Right ventricle myocardium superior (tissue), 1 donor: ENCODE measurements at places on chromosomes 5 and 9. TPM values are rescaled to one million over a fixed set of nuclear protein-coding genes. Genes with fewer than 3 reads are reported as not detected.

- DNase-seq: no peak
Observed at GRCh38 chr9:36566813-36567221, 5.9 kb upstream of the MELK start.

DNA sequence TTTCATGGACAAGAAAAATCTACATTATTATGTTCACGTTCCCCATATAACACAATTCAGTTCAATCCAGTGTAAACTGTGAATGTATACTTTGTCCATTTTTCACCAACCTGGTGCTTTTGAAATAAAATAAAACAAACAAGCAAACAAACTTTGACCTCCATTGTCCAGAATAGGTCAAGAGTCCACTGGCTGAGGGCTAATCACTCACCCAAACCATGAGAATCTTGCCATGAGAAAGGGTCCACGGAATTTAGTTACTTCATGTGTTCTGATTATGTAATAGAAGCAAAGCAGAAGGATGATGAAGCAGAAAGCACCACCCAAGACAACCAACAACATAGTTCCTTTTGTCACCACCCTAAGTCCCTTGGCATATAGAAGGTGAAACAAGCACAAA is 28.7 kb downstream of the DIAPH1 start:
- no peak for DNase-seq

DNA sequence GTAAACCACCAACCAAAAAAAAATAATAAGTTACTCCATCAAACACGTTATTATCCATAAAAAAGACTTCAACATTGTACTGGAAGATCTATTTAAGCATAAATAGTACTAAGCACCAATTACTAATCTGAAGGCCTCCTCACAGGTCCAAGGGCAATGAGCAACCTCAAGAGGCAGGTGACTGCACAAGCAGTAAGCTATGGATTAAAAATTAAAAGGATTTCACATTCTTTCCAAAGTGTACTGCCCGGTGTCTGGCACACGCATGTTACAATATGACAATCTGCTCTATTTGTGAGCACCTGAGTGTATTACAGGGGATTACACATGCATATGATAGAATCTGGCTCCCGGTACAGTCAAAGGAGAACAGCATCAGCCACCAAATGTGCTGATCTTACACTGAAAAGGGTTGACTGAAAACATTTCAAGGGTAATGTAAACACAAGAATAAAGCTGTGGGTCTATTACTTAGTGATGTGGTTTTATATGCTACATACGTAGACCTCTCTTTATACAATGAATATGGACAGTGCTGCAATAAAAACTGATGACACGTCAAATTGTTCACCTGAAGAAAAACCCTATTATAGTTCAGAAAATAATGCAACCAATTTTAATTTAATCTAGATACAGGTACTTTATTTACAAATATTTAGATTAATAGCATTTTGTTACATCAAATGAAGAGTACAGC is 22.8 kb downstream of the RAB14 start:
- DNase-seq: no peak

DNA sequence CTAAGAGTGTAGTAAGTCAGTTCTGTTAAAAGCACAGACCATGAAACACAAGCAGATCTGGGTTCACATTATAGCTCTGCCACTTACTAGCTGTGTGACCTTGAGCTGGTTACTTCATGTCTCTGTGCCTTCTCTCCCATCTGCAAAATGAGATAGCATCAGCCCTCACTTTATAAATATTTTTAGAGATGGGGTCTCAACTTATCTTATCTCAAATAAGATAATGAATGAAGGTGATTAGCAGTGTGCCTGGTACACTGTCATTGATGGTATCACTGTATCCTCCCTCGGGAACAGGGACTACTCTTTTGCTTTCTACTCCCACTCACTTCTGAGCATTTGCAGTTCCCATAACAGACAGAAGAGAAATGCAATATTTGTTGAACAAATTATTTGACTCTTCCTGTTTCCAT is 52.4 kb downstream of the GALNT10 start:
- DNase-seq: no peak

Gene PCDHGB6
- 6.2 TPM for total RNA-seq

DNA sequence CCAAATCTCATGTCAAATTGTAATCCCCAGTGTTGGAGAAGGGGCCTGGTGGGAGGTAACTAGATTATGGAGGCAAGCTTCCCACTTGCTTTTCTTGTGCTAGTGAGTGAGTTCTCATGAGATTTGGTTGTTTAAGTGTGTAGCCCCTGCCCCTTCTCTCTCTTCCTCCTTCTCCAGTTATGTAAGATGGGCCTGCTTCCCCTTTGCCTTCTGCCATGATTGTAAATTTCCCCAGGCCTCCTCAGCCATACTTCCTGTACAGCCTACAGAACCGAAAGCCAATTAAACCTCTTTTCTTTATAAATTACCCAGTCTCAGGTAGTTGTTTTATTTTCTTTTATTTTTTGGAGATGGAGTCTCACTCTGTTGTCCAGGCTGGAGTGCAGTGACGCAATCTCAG is 18.2 kb upstream of the TXNDC8 start:
- no peak for DNase-seq

GRCh38 chr5:62653001-62653863 is 74.6 kb downstream of the LRRC70 start:
- no peak for DNase-seq

Gene DEPDC1B
- total RNA-seq: 0.27 TPM

Gene INIP
- 14.3 TPM for total RNA-seq

DNA sequence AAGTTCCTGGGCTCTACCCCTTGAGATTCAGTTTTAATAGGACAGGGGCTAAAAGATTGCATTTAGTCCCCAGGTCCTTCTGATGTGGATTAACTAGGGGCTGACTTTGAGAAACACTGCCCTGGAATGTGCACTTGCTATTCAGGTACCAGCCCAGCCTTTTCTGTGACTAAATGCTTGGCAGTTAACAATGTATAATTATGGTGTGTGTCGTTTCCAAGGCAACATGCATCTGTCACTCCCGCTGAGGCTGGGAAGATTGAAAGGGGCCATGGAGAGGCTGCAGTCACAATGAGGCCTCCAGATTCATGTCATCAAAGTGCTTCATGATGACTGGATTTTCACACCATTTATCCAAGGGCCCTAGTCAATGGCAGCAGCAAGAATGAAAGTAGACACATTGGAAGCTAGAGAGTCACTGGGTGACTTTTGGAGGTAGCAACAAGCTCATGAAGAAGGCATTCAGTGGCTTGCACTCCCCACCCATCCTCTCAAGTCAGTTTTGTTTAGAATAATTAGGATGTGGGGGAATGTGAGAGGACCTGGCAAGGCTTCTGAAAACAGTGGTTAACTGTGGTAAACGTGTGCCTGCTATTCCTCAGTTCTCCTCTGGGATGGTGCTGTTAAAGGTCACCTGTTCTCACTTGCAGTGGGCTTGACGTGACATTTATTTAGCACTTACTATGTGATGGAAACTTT is 28.3 kb downstream of the RAI14 start:
- DNase-seq: no peak

Gene ZNF354C
- total RNA-seq: 4.7 TPM

DNA sequence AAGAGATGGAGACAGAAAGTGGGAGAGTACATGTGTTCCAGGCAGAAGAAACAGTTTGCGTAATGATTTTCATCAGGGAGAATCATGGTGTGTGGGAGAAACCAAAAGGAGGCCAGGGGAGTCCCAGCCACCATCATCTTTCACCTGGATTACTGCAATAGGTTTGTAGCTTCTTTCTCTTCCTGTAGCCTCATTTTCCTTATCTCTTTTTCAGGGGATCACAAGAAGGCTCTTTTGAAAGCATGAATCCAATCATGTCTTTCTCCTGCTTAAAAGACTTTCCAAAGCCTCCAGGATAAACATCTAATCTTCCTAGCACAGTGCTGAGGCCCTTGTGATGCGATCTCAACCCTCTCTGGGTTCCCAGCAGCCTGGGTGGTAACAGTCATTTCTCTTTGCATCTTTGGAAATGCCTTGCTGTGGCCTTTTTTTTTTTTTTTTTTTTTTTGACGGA is 10.3 kb upstream of the GPBP1 start:
- no peak for DNase-seq

GRCh38 chr5:67493676-67494075 is 297.1 kb upstream of the CD180 start:
- DNase-seq: peak; percentile 48

- no peak for DNase-seq
Observed at GRCh38 chr5:126794157-126794828, 17.4 kb downstream of the LMNB1 start.

GRCh38 chr5:122252319-122252718 is 59.7 kb upstream of the SNCAIP start:
- DNase-seq: no peak

Gene GCNT4
- 0.30 TPM for total RNA-seq

GRCh38 chr9:124257844-124258606 is at the start of gene NEK6:
Gene NEK6, plus strand, starts transcription at chr9:124257949. Its CDS starts 44,016 bp downstream, at chr9:124301965.
- peak; percentile 67 for DNase-seq

GRCh38 chr5:154418344-154418820 is 27.4 kb upstream of the SAP30L start:
- no peak for DNase-seq

DNA sequence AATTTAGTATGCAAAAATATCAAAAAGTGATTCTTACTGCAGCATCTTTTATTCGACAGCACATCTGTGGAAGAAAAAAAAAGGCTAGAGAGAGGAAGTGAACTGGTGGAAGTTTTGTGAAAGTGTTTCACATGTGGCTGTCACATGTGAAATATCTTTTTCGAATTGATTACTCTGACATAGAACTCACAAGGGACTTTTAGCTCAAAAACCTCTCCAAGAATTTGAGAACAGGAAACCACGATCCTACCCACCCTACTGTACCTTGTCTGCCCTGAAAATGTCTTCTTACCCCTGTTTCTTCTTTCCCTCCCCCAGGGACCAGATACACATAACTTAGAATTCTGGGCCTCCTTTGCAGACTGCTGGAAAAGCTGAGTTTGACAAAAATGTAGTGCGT is 106.5 kb upstream of the PRRC1 start:
- no peak for DNase-seq

GRCh38 chr5:134503088-134503936 is 22.2 kb upstream of the JADE2 start:
- peak; percentile 81 for DNase-seq

Gene ENHO
- total RNA-seq: 0.48 TPM

DNA sequence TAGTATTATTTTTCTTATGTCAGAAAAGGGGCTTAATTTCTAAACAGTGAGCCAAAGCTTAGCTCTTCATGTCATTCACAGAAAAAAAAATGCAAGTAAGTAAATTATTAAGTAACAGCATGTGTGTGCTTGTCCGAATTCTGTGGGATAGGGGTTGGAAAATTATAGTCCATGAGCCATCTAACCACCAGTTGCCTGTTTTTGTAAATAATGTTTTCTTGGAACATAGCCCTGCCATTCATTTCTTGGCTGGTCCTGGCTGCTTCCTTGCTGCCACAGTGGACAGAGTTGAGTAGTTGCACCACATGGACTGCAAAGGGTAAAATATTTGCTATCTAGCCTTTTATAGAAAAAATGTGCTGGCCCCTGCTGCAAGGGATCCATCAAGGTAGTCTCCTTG is 513.7 kb upstream of the WWC1 start:
- no peak for DNase-seq

GRCh38 chr5:86918246-86918645 is 300.5 kb downstream of the COX7C start:
- no peak for DNase-seq

DNA sequence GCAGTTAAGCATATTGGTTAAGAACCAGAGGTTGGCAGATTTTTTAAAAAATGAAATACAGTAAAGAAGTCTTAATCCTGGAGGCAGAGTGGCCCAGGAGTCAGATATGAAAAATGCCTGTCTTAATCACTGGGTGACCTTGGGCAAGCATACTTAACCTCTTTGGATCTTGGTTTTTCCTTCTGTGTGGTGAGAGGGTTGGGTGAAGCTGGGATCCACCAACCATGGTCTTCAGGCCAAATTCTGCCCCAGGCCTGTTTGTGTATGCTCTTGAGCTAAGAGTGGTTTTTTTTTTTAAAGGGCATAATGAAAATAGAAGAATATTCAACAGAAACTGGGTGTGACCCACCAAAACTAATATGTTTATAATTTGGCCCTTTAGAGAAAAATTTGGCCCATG is 20.0 kb upstream of the TEX48 start:
- DNase-seq: no peak

- no peak for DNase-seq
Observed at GRCh38 chr5:129653057-129653375, 94.9 kb upstream of the MINAR2 start.

Gene AMBP
- 0.51 TPM for total RNA-seq

- DNase-seq: no peak
Observed at GRCh38 chr5:171157276-171157675, 151.8 kb upstream of the TLX3 start.

GRCh38 chr5:38874948-38875456 is 29.2 kb downstream of the OSMR start:
- DNase-seq: no peak

DNA sequence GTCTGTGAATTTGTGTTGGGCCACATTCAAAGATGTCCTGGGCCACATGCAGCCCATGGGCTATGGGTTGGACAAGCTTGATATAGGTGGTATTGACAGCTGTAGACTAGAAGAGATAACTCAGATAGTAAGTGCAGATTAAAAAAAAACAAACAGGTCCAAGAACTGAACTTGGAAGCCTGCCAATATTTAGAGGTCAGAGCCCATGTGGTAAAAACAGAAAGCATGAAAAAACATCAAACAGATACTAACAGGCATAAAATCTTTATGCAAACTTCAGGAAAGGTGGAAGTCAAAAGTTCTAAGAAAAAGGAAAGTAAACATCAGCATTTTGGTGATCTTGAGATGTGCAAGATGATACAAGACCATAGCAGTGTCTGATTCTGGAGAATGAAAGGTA is 155.1 kb upstream of the NR4A3 start:
- DNase-seq: no peak

Gene DBH
- total RNA-seq: not detected

- DNase-seq: no peak
Observed at GRCh38 chr5:144882739-144883283, 712.1 kb downstream of the KCTD16 start.

GRCh38 chr9:15244001-15244441 is 63.0 kb downstream of the TTC39B start:
- no peak for DNase-seq

GRCh38 chr5:67160985-67161384 is 35.6 kb downstream of the CD180 start:
- DNase-seq: no peak

DNA sequence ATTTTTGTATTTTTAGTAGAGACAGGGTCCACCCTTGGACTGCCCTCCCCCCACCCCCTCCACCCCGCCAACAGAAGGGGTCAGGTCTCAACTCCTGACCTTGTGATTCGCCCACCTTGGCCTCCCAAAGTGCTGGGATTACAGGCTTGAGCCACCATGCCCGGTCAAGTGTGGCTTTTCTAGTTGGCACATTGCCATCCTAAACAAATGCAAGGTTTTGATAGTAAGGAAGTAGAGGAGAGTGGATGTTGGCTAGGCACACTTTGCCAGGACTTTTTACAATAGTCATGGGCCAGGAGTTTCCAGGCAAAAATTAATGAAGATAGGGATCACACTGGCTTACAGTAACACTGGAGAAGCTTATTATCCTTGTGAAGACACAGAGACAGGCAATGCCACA is 62.4 kb downstream of the GALNT12 start:
- no peak for DNase-seq

Gene ZNF608
- total RNA-seq: 8.6 TPM

- DNase-seq: no peak
Observed at GRCh38 chr9:98570663-98571440, 137.9 kb downstream of the GABBR2 start.
